Activated CD4-positive, alpha-beta T cell treated with anti-CD3 and anti-CD28 coated beads for 24 hours (primary cell): ENCODE measurements at places on chromosomes 6 and 20.

- DNase-seq = no peak
These were observed 141.8 kb downstream of the FARS2 start for GRCh38 chr6:5403076-5403475.

DNA sequence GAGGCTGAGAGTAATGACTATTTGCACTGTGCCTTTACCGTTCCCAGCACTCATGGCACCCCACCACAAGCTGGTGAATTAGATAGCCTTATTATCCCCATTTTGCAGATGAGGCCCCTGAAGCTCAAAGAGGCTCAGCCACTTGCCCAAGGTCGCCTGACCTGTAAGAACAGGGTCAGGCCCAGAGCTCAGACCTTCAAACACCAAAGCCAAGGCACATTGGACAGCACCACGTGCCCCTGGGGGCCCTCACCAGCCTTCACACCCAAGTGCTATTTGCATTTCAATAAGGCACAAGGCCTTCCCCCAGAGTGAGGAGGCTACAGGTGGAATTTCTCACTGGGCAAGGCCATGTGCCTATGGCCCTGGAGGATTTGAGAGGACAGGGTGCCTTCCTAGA lies 14.2 kb upstream of the C6orf132 start:
- no peak for DNase-seq

DNA sequence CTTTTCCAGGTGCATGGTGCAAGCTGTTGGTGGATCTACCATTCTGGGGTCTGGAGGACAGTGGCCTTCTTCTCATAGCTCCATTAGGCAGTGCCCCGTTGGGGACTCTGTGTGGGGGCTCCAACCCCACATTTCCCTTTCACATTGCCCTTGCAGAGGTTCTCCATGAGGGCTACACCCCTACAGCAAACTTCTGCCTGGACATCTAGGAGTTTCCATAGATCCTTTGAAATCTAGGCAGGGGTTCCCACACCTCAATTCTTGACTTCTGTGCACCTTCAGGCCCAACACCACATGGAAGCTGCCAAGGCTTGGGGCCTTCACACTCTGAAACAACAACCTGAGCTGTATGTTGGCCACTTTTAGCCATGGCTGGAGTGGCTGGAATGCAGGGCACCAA lies 282.8 kb upstream of the SASH1 start:
- no peak for DNase-seq

GRCh38 chr6:40947876-40948526 lies 91.0 kb downstream of the UNC5CL start:
- DNase-seq = no peak

GRCh38 chr20:17300113-17300512 lies 73.3 kb downstream of the PCSK2 start:
- DNase-seq = no peak

GRCh38 chr6:35016502-35017321 lies 124.4 kb downstream of the TCP11 start:
- DNase-seq = no peak

DNA sequence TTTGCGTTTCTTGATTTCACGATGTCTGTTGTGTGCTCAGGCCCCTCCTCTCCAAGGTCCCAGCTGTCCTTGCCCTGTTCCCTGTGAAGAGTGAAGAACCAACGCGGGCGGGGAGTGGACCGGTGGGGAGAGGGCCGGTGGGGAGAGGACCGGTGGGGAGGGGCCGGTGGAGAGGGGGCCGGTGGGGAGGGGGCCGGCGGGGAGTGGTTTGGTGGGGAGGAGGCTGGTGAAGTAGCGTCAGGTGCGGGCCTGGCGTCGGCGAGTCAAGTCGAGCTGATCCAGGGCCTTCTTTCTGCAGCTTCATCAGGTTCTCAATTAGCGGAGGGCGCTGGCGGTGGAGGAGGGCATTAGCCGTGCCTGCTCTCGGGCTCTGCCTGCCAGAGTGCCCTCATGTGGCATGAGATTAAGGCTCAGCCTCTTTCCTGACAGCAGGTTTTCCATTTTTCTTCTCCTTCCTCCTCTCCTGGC lies 21.2 kb upstream of the BHLHE23 start:
- no peak for DNase-seq

DNA sequence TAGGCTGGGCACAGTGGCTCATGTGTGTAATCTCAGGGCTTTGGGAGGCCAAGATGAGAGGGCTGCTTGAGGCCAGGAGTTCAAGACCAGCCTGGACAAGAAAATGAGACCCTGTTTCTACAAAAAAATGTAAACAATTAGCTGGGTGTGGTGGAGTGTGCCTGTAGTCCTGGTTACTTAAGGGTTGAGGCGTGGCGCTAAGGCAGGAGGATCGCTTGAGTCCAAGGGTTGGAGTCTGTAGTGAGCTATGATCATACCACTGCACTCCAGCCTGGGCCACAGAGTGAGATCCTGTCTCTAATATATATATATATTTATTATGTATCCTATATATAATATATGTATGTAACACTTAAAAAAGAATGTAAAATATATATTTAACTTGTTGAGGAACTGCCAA lies 7.9 kb upstream of the ABRACL start:
- DNase-seq = no peak

- DNase-seq = no peak
These were observed 36.3 kb upstream of the SIRT5 start for GRCh38 chr6:13538084-13538483.

- no peak for DNase-seq
These were observed 146.5 kb upstream of the ZNF217 start for GRCh38 chr20:53739799-53740785.

GRCh38 chr20:40683221-40683893 lies 5.7 kb downstream of the MAFB start:
- no peak for DNase-seq

DNA sequence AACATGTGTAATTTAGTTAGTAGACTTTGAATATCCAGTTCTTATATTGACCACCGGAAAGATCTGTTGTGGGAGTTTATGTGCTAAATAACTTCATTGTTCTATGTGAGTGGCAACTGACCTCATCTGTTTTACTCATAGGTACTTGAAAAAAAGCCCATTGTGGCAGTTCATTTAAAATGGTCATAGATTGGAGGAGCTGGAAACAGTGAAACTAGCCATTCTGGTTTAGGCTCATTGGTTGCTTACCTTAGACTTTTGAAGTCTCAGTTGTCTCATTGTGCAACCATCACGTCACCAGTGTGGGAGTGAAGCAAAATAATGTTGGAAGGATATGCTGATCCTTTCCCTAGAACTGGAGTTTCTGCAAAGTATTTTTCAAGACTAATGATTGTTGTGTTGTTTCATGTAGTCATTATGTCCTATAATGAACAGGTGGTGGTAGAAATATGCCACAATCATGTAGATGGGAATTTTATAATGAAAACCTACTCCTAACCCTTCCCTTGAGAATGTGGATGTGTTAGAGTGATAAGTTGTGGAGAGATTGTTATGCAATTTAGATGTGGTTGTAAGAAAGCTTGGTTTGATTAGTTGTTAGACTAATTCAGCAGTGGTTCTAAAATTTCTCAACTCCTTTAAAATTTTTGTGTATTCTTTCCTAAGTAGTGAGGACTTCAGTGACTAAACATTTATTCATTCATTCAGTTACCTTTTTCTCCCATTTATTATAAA lies 18.3 kb downstream of the DSP start:
- DNase-seq = no peak

- no peak for DNase-seq
These were observed 119.8 kb downstream of the BCAS1 start for GRCh38 chr20:53950578-53950977.

- no peak for DNase-seq
These were observed 405.1 kb downstream of the TAF4 start for GRCh38 chr20:61660559-61660958.

GRCh38 chr6:161926324-161926723 lies 652.5 kb upstream of the AGPAT4 start:
- DNase-seq = no peak

DNA sequence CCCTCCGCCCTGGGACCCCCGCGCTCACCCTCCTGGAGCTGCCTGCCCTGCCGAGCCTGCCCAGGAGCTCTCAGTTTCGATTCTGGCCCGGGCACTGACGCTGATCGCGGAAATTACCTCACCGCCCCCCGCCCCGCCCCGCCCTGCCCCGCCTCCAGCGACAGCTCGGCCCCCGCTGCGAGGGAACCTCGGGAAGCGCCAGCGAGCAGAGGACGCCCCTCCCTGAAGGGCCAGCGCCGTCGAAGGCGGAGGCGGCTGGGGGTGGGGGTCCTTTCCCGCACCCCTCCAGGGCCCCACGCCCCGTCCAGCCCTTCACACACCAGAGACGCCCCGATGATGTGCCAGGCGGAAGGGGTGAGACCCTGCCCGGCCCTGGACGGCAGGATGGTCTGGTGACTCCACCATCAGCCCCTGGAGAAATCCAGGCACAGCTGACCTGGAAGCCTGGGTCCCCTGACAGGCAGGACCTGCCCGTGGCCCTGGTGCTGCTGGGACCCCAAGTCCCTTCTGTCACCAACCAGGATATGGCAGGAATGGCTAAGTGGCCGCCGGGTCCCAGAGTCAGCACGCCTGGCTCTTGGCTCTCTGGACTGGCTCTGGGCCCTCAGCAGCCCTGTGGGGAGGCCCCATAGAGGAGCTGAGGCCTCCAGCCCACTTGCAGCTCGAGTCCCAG lies at the start of gene HELZ2:
TSS of gene HELZ2 (minus strand) at position 84 of the 673 bp plus-strand sequence. CDS start 1,854 bp downstream, outside the sequence.
- peak; percentile 19 for DNase-seq

DNA sequence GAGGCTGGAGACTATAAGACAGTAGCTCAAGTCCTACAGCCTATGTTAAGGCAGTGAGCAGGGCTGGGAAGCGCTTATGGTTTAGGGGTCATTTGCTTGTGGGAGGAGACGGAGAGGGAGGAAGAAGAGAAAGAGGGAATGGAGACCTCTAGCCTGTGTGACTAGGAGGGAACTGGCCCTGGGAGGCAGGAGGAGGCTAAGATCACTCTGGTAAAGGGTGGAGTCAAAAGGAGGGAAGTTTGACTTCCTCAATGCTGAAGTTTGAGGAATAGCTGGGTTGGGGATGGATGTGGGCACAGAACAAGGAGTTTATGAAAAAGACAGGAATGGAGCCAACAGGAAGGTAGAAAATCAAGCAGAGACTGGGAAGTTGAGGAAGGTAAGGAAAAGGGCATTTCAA lies 6.4 kb upstream of the BACH2 start:
- DNase-seq = no peak

- DNase-seq = no peak
These were observed 1.9 kb downstream of the EBF4 start for GRCh38 chr20:2694519-2694918.

DNA sequence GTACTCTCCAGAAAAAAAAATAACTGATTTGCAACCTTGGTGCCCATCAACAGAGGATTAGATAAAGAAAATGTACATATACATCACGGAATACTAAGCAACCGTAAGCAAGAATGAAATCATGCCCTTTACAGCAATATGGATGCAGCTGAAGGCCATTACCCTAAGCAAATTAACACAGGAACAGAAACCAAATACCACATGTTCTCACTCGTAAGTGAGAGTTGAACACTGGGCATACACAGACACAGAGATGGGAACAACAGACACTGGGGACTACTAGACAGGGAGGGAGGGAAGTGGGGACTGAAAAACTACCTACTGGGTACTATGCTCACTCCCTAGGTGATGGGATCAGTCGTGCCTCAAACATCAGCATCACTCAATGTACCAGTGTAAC lies 32.8 kb upstream of the CAP2 start:
- DNase-seq = no peak

DNA sequence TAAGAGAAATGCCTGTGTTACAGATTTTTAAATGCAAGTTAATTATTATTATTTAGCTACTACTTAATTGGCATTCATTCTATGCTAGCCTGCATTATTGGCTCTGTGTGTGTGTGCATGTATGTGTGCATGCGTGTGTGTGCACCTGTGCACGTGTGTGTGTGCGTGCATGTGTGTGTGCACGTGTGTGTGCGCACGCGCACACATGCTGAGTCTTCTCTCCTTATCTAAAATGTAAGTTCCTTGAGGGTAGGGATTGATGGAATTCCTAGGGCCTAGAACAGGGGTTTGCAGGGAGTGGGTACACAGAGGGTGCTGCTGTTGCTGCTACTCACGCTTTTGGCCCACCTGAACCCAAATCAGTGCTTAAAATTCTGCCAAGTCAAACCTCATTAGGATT lies 43.8 kb upstream of the NEDD9 start:
- DNase-seq = no peak

DNA sequence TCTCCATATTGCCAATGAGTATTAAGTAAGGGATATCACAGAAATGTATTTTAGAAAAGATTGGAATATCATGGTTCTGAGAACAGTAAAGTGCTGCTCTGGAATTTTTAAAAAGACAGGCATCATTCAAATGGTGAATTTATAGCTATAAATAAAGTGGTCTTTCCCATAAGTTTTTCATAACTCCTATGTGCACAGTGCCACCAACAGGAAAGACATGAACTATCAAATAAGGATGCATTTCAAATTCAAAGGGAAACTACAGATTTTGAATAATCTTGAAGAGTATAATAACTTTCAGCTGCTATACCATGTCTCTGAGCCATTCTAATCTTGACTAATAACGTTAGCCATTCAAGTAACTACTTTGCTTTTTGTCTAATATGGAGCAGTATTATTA lies 456.8 kb upstream of the GJE1 start:
- no peak for DNase-seq

- no peak for DNase-seq
These were observed 42.7 kb downstream of the FILIP1 start for GRCh38 chr6:75450903-75451302.

- DNase-seq = no peak
These were observed 1380.1 kb downstream of the GRIK2 start for GRCh38 chr6:102773636-102774035.

DNA sequence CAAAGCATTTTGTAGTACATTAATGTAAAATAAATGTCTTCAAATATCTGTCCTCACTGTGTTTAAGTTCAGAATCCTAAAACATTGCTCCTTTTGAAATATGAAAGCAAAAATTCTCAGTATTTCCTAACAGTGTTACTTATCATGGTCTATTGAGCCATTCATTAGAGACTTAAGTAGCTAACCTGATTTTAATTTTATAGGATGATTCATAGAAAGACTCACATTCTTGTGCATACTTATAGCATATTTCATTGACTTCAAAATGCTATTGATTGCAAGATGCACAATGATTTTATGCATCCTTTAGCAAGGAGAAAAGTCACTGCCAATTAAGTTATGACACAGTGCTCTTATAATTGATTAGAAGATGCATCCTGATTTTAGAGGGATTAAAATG lies 85.7 kb downstream of the HIVEP1 start:
- DNase-seq = no peak

- no peak for DNase-seq
These were observed 318.5 kb downstream of the QKI start for GRCh38 chr6:163733061-163733460.

GRCh38 chr6:9039258-9039657 lies 603.9 kb upstream of the SLC35B3 start:
- no peak for DNase-seq

GRCh38 chr6:170462366-170463020 lies 90.6 kb downstream of the PSMB1 start:
- DNase-seq = no peak

- DNase-seq = no peak
These were observed 268.4 kb downstream of the FARS2 start for GRCh38 chr6:5529733-5530132.

GRCh38 chr20:57435498-57436222 lies 44.5 kb downstream of the RBM38 start:
- no peak for DNase-seq

DNA sequence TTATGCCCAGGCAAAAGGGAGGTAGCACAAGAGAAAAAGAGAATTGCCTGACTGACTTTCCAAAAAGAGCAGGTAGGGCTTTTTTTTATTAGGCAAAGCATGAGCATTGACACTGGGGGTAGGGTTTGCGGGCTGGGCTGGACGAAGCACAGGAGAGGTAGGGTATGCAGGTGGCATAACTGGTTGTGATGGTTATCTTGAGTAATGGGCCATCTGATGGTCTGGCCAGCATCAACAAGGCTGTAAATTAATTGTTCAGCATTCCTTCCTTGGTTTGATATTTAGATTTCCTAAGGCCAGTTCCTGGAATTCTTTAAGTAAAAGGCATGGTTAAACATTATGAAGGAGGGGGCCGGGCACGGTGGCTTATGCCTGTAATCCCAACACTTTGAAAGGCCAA lies 13.9 kb upstream of the BFSP1 start:
- DNase-seq = no peak
